T-cell (primary cell): ENCODE measurements at places on chromosomes 4 and X.

GRCh38 chr4:186078981-186079638 is 10.2 kb downstream of the TLR3 start:
- no peak for DNase-seq

DNA sequence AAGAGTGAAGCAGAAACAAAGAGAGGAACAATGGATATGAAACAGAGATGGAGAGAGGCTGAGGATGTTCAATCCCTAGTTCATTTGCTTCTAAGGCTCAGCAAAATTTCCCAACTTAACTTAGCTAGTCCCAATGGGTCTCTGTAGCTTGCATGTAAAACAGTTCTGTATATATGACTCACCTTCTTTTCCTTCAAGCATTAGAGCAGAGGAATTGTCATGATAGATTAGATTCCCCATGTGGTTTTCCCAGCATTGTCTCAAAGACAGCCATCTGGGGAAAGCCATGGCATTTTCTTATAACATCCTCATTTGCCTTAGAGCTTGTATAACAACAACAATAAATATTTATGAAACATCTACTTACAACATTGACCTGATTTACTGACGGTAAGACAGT is 93.9 kb upstream of the GATB start:
- no peak for DNase-seq

- DNase-seq: no peak
Measured at GRCh38 chr4:162791226-162791625, 375.5 kb downstream of the NAF1 start.

DNA sequence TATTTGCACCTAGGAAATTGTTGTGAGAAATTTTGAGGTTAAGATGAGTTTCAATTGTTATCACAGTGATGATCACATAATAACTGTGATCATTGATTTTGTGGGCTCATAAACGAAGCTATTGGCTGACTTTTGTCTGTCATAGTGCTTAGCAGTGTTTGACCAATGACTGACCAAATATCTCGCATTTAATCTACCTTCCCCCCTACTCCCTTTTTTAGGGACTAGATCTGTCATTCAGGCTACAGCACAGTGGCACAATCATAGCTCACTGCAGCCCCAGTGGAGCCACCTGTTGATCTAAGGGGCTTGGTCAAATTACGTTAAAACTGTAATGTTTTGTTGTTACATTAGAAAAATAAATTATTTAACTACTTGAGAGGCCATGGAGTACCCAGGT is 1.5 kb downstream of the FUNDC2 start:
- DNase-seq: no peak

DNA sequence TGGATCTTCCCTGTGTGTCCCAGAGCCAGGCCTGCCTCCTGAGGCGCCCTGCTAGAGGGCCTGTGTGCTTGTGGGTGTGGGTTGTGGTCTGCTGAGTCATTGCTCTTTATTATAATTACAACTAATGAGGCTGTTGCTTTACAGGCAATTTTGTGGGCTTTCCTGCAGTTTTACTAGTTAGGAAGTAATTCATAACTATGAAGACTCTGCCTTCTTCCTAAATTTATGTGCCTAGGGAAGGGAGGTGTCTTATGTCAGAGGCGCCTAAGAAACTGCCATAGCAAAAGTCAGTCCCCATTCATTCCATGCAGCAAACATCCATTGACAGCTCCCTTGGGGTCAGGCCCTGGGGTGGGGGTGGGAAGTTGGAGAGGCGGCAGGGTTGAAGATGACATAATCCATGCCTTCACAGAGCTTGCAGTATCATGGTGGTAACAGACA is 359.2 kb downstream of the IDS start:
- no peak for DNase-seq
